ENCODE measurements at places on chromosomes 12 and 14.

DNA sequence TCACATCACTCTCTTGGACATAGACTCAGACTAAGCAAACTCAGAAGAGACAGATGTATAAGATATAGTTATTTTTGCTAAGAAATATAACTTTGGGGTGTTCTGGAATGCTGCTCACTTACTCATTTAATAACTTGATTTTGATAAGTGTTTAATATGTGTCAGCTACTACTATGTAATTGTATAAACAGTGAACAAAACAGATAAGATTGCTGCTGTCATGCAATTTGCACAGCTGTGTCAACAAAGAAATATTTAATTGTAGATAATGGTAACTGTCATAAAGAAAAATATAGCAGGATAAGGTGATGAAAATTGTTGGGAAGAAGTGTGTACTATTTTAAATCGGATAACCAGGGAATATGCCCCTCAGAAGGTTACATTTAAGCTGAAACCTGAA, 84.1 kb upstream of the ZDHHC17 start:
- DNase-seq = no peak

DNA sequence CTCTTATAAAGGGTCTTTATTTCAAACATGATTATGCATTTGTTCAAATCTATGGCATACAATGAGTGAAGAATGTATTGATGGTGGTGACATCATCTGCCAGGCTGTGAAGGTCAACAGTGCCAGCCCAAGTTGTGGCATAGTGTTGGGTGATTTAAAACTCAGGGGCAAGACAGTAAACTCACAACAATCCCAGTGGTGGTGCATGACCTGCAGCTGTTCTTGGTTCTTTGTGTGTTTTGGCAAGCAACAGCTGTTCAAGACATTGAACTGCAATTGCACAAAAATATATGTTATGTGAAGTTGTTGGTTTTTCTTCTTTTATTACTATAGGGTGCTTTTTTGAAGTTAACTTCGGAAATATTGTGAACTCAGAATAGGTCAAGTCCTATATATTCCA, 851.6 kb downstream of the NRXN3 start:
- DNase-seq = no peak

GRCh38 chr12:123151457-123152454, 866 bp upstream of the PITPNM2 start:
- DNase-seq = no peak

- peak; percentile 34 for DNase-seq
These were observed 193.1 kb upstream of the FSCB start for GRCh38 chr14:44700184-44700583.

DNA sequence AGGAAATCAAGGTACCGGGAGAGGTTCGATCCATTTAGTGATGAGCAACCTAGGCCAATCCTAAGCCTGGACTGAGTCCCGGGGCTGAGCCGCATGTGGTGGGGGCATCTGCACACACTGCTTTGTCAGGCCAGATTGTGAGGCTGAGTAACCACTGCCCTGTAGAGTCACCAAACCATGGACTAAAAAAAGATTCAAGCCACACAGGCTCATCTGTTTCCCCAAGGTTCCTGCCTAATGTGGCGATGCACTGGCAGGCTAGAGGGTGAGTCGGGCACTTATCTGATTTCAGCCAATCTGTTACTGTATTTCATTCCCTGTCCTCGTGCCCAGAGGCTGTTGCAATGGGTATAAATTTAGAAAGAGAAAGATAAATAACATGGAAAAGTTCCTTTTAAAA, 140.8 kb downstream of the TTC7B start:
- DNase-seq = no peak

DNA sequence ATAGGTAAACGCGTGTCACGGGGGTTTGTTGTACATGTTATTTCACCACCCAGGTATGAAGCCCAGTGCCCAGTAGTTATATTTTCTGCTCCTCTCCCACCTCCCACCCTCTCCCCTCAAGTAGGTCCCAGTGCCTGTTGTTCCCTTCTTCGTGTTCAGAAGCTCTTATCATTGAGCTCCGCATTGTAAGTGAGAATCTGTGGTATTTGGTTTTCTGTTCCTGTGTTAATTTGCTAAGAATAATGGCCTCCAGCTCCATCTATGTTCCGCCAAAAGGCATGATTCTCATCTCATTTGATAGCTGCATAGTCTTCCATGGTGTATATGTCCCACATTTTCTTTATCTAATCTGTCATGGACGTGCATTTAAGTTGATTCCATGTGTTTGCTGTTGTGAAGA, 6.9 kb upstream of the GPRC5D start:
- no peak for DNase-seq

GRCh38 chr12:22285846-22286245, 48.7 kb downstream of the ST8SIA1 start:
- no peak for DNase-seq

DNA sequence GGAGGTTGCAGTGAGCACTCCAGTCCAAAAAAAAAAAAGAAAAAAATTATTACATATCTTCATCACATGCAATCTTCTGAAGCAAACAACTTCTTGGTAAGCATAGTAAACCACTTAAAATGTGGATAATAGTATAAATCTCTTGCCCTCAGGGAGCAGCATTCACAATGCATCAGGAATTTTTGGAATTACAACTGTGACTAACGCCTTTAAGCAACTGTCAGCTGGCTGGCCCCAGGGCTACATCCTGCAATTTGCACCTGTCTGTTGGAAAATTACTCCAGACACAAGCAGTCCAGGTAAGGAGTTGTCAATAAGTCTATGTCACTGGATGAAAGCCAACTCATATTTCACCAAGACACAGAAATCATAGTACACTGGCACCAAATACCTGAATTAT, 5.5 kb upstream of the SLC7A7 start:
- DNase-seq = no peak

DNA sequence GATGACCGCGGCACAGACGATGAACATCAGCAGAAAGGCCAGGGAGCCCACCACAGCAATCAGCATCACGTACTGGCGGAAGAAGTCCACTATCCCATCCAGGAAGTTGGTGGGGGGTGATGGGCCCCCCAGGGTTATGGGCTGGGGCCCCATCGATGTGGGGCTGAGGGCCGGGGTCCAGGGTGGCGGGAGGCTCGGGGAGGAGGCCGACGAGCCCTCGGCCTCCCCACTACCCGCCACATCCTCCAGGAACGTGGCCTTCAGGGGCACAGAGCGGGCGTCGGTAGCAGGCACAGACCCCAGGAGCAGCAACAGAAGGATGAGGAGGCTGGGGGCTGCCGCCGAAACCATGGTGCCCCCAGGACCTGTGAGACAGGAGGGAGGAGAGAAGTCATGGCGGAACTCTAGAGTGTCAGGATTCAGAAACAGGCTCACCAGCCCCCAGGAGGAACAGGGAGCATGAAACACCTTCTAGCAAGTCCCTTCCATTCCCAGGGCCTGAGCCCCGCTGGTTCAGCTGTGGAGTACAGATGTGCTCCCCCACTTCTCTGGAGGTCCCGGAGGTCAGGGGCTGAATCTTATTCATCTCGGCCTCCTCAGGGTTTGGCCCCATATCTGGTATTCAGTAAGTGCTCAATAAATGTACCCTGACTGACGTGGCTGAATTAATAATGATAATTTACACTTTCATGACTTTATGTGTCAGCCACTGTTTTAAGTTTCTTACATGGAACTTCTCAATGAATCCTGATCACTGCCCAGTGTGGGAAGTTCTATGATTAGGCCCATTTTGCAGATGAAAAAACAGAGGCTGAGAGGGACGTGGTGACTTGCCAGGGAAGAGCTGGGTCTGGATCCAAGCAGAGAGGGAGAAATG, 5.6 kb downstream of the TMEM119 start:
- no peak for DNase-seq

GRCh38 chr12:113054948-113055486, 1.5 kb upstream of the DTX1 start:
- DNase-seq = no peak

DNA sequence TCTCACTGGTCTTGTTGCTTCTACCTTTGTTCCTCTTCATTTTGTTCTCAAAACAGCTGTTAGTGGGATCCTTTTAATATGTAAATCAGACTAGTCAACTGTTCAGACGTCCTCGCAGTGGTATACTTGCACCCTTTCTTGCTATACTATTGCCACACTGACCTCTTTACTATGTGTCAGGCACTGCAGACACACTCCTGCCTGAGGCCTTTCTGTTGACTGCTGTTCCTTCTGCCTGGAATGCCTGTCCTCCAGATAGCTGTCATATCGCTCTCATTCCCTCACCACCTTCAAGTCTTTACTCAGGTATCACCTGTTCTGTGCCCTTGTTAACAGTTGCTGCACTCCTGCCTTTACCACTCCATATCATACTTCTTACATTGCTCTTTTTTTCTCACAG, 90.0 kb upstream of the TMEM263 start:
- DNase-seq = no peak

DNA sequence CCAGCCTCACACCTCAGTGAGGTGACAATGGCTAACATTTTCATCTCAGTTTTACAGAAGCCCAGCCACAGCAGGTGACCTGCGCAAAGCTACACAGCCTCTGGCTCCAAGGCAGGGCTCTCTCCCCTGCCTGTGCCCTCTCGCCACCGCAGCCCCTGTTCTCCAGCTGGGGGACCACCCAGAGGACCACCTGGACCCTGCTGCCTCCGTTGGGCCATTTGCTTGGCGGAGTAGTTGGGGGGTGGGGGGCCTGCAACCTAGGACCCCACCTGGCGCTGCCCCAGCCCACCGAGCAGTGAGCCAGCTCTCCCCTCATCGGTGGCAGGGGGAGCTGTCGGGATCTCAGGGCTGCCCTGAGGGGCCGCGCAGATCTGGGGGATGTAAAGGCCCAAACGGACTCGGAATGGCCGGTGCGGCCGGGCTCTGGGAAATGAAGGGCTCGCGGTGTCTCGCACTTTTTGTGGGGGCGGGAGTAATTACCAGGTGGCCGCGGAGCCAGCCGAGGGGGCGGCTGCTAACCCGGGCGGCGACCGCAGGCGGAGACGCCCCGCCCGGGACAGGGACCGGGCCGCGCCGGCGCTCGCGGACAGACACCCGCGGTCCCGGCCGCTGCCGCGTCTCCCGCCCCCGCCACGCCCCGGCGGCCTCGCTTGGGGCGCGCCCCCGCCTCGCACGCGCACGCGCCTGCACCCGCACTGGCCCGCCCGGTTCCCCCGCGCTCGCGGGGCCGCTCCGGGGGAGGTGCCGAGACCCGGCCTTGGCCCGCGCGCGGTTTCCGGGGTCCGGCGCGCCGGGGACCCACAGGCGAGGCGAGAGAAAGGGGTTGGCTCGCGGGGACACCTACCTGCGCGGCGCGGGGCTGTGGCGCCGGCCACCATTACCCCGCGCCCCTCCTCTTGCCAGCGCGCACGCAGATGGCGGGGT, 8.6 kb upstream of the GPR68 start:
- DNase-seq = no peak

- no peak for DNase-seq
These were observed 202.8 kb downstream of the NUAK1 start for GRCh38 chr12:105935981-105936380.

DNA sequence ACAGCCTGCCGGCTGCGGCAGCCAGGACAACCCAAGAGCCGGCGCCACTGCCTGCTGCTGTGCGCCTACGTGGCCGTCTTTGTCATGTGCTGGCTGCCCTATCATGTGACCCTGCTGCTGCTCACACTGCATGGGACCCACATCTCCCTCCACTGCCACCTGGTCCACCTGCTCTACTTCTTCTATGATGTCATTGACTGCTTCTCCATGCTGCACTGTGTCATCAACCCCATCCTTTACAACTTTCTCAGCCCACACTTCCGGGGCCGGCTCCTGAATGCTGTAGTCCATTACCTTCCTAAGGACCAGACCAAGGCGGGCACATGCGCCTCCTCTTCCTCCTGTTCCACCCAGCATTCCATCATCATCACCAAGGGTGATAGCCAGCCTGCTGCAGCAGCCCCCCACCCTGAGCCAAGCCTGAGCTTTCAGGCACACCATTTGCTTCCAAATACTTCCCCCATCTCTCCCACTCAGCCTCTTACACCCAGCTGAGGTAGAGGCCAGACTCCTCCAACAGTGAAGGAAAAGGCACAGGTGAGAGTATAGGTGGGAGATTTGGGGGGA, 10.3 kb downstream of the ZBTB39 start:
- no peak for DNase-seq

DNA sequence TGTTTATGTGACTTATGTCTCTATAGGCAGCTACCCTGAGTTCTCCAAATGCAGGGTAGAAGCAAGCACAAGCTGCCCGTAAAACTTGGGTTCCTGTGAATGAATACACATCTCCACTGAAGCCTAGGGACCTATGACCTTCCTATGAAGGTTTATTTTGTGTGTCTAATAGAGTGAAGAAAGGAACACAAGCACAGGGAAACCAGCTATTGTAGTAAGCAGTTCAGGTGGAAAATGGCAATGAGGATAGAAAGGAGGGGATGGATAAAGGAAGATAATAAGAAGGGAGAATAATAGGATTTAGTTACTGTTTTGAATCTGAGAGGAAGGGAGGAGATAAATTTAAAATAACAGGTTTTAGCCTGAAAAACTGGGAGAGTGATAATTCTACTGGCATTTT, 2.4 kb downstream of the PFKM start:
- DNase-seq = no peak

DNA sequence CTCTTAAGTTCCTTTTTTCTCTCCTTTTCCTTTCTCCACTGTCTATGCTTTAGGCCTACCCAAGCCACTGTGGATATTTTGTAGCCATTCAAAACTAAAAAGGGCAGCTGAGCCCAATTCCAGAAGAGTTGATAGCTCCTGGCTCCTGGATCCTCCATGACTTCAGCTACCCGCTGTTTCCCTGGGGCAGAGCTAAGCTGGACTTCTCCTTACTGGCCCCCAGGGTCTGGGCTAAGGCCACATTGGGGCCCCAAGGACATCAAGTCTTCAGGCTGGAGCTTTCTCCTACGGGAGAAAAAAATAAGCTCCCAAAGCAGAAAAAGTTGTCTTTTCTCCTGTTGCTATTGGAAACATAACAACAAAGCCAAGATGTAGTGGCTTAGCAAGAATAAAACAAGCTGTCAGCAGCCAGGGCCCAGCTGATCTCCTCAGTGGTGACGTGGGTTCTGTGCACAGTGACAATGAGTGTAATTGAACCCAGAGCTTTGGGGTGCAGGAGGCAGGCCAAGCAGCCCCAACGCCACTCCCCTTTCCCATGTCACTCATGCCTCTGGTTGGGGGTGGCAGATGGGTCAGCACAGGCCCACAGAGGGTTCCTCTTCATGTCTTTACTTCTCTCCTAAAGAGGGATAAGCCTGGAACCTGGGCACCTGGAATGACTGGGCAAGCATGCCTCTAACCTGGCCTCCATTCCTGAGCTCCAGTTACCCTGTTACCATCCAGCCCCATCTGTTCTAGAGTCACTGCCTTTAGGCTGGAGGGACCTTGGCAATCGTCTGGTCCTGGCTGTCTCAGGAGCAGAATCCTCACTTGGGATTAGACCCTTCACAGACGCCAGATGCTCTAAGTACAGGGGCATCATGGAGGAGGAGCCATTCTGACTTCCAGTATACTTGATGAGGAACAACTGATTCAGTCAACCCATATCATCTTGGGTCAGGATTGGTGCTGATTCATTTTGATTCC, 171.2 kb downstream of the ZFP36L1 start:
- no peak for DNase-seq

- no peak for DNase-seq
These were observed 62.4 kb downstream of the UBR7 start for GRCh38 chr14:93269341-93270068.

- no peak for DNase-seq
These were observed 7.6 kb downstream of the CEP170B start for GRCh38 chr14:104872469-104873341.

- no peak for DNase-seq
These were observed 2.4 kb upstream of the SLC41A2 start for GRCh38 chr12:104960464-104960863.

GRCh38 chr12:65269603-65270002, 8.9 kb upstream of the MSRB3 start:
- DNase-seq = peak; percentile 30

- no peak for DNase-seq
These were observed 72.5 kb downstream of the NEDD1 start for GRCh38 chr12:96979532-96979931.

GRCh38 chr14:39006721-39007410, 96.2 kb downstream of the SEC23A start:
- DNase-seq = no peak

All from HS-27A (cell line).